ENCODE measurements at places on chromosomes 7 and 10.

GRCh38 chr10:131746241-131746711 lies 154.5 kb upstream of the PPP2R2D start:
- no peak for DNase-seq

- no peak for DNase-seq
Measured at GRCh38 chr10:16732376-16732775, 84.8 kb downstream of the RSU1 start.

DNA sequence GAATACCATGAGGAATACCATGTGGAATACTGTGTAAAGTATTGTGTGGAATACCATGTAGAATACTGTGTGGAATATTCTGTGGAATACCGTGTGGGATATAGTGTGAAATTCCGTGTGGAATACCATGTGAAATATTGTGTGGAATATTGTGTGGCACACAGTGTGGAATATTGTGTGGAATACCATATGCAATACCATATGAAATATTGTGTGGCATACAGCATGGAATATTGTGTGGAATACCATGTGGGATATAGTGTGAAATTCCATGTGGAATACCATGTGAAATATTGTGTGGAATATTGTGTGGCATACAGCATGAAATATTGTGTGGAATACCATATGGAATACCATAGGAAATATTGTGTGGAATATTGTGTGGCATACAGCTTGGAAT lies 135.1 kb upstream of the CHST15 start:
- no peak for DNase-seq

DNA sequence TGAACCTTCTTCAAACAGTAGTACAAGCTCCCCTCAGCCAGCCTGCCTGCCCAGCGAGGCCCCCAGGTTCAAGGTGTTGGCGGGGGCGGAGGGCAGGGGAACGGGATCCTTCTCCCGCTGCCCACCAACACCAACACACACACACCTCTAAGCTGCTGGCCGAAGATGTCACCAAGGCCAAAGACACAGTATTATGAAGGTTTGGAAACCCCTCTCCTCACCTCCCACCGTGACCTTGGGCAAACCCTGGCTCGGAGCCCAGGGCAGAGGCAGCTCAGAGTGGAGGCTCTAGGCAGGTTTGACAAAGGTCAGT lies 49.4 kb upstream of the GTF2IRD1 start:
- no peak for DNase-seq

DNA sequence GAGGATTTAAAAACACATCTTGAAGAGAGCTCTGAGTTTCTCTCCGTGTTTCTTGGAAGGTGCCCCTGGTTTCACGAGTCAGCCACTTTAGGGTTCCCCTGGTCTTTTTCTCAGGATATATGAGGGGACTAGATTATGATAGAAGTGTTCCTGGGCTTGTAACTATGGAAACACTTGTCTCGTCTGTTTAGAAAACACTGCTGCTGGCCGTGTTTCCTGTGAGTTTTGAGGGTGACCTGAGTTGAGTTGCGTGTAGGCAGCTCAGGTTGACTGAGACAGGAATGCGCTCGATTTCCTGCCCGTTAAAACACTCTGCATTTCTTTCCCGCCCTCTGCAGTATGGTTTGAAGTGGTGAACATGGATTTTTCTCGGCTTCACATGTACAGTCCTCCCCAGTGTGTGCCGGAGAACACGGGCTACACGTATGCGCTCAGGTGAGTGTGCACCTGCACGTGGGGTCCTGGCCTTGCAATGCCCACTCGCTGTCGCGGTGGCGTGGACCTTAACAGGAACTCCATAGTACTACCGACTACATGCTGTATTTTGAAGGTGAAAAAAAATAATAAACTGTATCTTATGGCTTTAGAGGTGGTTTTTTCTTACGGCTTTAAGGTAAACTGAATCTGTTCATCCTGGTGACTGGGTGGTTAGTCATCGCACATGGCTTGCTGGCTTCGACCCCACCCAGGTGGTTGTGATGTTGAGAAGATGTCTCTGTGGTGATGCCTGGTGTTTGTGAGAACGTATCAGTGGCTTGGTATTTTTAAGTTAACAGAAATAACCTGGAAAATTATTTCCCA lies at the start of gene SUN1:
TSS of gene SUN1 (plus strand) at position 310 of the 801 bp plus-strand sequence. CDS start at position 359, 49 bp downstream.
- DNase-seq: no peak

DNA sequence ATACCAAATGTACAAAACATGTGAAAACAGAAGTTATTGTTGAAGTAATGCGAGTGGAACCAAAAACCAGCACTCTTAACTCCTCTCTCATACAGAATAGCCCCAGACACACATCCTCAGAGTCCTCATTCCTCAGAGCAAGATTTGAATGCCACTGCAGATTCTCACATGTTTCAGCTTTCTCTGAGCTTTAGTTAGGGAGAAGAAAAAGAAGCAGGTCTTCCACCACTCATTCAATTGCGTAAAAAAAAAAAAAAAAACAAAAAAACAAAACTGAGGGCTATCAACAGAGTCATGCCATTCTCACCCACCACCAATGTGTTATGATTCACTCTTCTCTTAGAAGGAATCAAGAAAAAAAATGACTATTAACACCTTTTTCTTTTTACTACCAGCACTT lies 287.7 kb downstream of the IPMK start:
- no peak for DNase-seq

DNA sequence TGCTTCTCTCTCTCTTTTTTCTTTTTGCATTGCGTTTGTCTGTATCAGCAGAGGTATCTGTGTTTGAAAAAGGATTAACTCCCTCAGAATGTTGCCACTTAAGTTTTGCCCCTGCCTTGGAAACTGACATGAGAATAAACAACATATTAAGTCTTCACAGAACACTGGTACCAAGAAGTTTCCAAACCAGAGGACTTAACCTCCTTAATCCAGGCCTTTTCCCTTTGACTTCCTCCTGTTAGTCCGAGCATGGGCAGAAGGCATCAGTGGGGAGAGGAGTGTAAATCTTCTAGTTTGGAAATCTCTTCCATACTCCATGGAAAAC lies 681.4 kb downstream of the LRMDA start:
- no peak for DNase-seq

GRCh38 chr10:112497347-112497950 lies 50.4 kb downstream of the VTI1A start:
- no peak for DNase-seq

- DNase-seq: no peak
Measured at GRCh38 chr10:97564776-97565175, 7.8 kb upstream of the ANKRD2 start.

DNA sequence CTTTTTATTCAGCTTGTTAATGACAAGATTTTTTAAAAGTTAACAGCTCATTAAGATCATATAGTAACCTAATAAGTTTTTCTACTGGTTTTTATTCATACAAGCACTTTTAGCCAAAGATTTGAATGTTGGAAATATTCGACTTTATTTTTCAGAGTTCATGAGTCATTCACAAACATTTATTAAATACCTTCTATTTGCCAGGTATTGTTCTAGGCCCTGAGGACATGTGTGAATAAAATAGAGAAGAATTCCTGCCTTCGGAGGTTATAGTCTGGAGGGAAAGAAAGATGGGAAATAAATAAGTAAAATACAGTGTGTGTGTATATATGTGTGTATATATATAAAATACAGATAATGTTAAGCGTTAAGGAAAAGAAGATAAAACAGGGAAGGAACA lies 31.5 kb downstream of the BTAF1 start:
- DNase-seq: no peak
